ENCODE measurements at places on chromosomes 2 and 18. TPM values are rescaled to one million over a fixed set of nuclear protein-coding genes. Genes with fewer than 3 reads are reported as not detected.

The SAP130 gene
- total RNA-seq, result 28.6 TPM

The GREB1 gene
- 0.43 TPM for total RNA-seq

The XDH gene
- total RNA-seq, result 1.2 TPM

The WDR75 gene
- total RNA-seq, result 43.3 TPM

The MEP1B gene
- total RNA-seq, result not detected

All from activated naive CD4-positive, alpha-beta T cell treated with anti-CD3 and anti-CD28 coated beads, Interleukin-2, amount 10 ng/mL, durations not matched to agents 5 hours and 36 hours (primary cell).